ENCODE measurements at places on chromosomes 3 and 15.

DNA sequence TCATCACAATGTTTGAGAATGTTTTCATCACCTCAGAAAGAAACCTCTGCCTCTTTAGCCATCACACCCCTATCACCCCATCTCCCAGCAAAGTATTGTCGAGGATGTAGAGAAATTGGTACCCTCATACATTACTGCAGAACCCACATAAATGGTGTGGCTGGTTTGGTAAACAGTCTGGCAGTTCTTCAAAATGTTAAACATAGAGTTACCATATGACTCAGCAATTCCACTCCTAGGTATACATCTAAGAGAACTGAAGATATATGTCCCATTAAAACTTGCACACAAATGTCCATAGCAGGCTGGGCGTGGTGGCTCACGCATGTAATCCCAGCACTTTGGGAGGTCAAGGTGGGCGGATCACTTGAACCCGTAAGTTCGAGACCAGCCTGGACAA lies 8.7 kb upstream of the ETFA start:
- DNase-seq, result no peak

DNA sequence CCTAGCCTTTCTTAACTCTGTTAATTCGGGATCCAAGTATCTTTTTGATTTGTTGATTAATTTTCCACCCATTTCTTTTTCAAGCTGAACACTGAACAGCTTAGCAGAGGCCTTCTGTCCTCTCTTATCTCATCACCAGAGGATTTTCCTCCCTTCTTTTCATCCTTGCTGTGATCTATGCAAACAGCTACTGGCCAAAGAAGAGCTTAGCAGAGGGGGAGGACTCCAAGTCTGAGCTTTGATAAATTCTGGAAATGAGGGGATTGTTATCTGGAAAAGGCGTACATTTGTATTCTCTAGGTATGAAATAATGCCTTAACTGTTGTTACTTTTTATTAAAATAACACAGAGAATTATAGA lies 13.4 kb downstream of the DZIP3 start:
- no peak for DNase-seq

DNA sequence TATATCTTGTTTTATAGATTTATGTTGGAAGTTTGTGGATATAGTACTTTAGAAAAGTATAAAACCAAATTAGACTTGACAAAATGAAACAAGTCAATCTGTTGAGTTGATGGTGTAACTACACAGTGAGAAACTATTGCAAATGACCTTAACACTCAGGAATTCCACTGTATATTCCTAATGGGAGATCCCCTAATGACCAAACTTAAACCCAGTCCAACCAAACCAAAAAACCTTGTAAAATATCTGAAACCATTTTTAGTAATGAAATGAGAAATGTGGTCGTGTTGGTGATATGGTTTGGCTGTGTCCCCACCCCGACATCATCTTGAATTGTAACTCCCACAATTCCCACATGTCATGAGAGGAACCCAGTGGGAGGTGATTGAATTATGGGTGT lies 31.9 kb upstream of the ATP13A3 start:
- no peak for DNase-seq

DNA sequence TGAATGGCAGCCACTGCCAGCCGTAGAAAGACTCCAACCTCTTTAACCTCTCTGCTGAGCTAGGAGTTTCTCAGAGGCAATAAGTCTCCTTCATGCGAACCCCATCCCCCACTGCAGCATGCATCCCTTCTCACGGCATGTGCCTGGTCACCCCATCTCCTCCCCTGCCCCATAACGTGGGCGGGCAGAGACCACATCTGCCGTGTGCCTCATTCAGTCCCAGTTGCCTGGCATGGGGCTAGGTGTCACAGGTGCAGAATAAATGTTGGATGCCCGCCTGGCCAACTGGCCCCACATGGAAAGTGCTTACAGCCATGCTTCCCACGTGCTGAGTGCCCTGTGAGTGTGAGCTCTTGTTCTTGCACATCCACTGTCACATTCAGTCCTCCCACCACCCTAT lies 43.5 kb upstream of the NTRK3 start:
- no peak for DNase-seq

GRCh38 chr3:105764378-105765307 lies 104.2 kb downstream of the CBLB start:
- no peak for DNase-seq

GRCh38 chr15:65326117-65326526 lies 21.6 kb downstream of the RNU5B-1 start:
- peak; percentile 97 for DNase-seq

DNA sequence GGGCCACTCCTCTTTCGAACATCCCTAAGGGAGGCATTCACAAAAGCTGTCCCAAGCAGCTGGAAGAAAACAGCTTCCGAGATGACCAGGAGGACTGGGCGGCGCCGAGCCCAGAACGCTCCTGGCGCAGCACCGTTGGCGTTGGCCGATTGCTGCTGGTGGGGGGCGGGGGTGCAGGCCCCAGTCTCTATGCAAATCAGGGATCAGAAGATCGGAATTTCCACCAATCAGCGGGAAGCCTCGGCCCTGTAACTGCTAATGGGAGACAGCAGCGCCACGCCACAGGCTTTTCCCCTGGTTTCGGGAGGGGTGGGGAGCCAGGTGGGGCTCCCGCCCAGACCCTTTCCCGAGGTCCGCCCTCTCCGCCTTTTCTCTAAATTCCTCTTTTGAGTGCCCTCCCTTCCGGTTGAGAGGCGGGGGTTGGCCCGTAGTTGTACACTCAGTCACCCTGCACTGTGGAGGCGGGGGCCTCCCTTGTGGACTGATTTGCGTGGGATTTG lies 27.0 kb downstream of the HMCES start:
- DNase-seq, result peak; percentile 99

GRCh38 chr3:127961963-127962362 lies 46.9 kb downstream of the KBTBD12 start:
- DNase-seq, result peak; percentile 55

- no peak for DNase-seq
These were observed 299.5 kb downstream of the CADM2 start for GRCh38 chr3:85258326-85258725.

DNA sequence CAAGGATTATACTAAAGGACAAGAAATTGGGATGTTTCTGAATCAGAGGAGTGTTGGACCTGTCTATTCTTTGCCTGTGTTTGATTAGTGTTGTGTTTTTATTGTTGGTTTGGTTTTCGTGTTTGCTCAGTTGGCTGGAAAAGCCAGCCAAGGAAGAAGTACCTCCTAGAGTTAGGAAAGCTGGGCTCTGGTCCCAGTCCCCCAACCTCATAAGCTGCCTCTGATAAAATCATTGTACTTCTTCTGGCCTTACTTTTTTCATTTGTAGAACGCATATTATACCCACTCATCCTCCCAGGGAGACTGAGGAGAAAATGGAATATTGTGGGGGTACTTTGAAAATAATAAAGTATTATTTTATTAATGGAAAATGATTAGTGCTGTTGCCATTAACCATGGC lies 177.4 kb upstream of the TRIM42 start:
- no peak for DNase-seq

DNA sequence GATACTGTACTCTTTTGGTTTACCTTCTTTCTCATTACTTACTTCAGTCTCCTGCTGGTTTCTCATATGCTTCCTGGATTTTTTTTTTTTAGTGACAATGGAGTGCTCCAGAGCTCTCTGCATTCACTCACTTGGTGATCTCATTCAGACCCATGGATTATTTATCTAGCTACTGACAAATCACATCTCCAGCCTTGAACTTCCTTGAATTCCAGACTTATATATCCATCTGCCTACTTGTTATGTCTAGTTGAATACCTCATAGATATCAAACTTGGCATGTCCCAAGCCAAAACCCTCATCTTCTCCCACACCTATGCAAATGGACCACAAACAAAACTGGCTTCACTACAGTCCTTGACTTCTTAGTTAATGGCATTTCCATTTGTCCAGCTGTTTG lies 234.7 kb upstream of the ZPLD1 start:
- DNase-seq, result no peak

DNA sequence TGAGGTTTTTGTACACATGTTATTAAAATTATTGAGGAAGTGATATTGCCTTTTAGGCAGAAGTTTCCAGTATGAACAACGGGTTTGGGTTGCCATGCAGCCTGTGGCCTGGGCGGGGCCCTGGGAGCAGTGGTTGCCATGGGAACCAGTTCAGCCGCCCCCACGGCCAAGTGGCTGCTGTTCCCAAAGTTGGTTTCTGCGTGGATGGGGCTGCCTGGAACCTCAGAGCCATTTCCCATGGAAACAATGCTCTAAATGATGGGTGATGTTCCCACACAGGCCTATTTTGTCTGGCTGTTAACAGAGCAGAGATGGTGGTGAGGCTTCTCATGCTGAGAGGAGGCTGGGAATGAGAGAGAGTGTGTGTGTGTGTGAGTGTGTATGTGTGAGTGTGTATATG lies 19.5 kb downstream of the MRAS start:
- no peak for DNase-seq

GRCh38 chr3:107599772-107600145 lies 77.0 kb downstream of the BBX start:
- DNase-seq, result no peak

- no peak for DNase-seq
These were observed 85.7 kb downstream of the ATP2B2 start for GRCh38 chr3:10419637-10420232.

DNA sequence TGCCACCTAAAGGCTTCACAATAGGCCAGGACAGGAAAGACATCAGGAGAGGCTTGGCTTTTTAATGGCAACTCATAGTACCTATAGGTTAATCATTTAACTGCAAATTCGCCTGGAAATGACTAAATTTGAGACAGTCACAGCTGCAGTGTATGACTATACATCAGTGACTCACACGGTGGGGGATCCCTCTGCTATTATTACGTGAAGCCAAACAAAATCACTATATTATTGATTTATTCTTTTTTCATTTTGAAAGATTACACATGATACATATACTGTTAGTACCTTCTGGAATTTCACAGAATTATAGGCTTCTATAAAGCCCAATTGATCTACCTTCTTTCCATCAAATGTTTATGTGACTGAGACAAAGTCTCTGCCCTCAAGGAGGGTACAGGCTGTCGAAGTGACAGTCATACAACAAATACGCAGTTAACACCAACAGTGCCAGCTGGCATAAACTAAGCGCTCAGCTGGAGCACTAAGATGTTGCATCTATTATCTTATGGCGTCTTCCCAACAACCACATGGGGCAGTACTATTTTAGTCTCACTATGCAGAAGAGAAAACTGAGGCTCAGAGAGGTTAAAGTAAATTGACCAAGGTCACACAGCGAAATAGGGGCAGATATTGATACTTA lies 82.0 kb upstream of the LMOD3 start:
- no peak for DNase-seq

DNA sequence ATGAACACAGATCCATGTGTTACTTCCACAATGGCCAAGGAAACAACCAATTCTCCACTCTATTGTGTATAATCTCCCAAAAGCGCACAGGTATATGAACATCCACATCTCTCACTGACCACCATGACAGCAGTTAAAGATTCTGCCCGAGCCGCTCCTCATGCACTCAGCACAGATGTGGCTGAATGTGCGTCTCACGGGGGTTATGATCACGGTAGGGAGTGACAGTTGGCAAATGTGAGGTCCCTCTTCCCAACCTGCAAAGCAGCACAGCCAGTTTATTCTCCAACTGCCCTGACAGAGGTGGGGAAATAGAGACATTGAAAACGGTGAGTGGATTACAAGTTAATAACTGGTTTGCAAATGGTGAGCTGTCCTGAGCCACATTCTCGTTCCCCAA lies 17.6 kb downstream of the FOXP1 start:
- no peak for DNase-seq

DNA sequence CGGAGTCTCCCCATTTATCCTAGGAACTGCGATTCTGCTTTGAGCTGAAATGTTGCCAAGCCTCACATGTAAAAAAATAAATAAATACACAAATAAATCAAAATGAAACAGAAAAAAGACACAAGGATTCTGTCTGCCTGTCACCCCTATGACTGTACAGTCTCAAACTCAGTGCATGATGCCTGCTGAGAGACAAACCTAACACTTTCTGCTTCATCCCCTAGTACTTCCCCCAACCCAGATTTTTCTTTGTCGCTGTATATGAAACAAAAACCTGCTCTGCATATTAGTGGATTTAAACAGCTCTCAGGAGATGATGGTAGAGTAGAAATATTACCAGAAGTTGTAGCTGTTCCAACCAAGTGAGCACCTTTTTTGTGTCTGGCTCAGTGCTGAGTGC lies 530.7 kb upstream of the CFAP20DC start:
- DNase-seq, result no peak

DNA sequence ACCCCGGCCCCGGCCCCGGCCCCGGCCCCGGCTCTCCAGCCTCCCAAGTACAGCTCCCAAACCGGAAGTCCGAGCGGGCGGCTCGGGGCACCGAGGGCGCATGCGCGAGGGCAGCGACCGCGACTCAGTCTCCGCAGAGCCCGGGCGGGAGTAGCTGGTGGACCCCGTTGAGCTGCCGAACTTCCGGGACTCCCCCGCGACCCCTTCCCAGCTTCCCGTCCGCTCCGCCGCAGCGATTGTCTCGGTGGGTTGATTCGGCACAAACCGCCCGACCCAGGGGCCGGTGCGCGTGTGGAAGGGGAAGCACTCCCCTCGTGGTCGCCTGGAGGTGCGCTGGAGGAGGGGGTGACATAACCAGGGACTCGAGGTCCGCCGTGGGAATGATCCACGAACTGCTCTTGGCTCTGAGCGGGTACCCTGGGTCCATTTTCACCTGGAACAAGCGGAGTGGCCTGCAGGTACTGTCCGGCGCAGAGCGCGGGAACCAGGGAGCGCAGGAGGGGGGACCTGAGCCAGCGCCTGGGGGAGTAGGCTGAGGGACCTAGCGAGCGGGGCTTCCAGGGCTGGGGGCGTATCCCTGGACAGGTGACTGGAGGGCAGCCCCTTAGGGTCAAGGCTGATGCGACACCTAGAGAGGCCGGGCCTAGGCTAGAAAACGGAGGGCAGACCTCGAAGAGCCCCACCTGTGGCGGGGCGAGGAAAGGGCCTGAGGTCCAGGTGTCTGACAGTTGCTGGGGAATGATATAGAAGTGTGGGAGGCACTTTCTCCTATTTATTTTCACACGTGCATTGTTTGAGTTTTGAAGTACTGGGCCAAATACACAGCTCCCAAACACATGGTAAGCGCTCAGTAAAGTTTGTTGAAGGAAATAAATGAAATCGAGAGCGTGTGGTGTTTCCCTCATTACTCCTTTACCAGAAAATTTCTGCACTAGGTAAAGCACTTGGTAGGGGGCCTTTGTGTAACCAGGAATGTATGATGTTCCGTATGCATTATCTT lies at the start of the genes TUBGCP4 and ZSCAN29:
TUBGCP4 (plus strand) TSS at position 127 of the 1,000 bp plus-strand sequence; CDS start at position 381, 254 bp downstream.
ZSCAN29 (minus strand) TSS at position 69 of the 1,000 bp plus-strand sequence. CDS start 1,130 bp downstream, outside the sequence.
- DNase-seq, result peak; percentile 93

- DNase-seq, result no peak
These were observed 56.8 kb downstream of the ATP2C1 start for GRCh38 chr3:130950641-130951040.

Data from ELF-1 (cell line).